ENCODE measurements at places on chromosomes 12 and 14.

DNA sequence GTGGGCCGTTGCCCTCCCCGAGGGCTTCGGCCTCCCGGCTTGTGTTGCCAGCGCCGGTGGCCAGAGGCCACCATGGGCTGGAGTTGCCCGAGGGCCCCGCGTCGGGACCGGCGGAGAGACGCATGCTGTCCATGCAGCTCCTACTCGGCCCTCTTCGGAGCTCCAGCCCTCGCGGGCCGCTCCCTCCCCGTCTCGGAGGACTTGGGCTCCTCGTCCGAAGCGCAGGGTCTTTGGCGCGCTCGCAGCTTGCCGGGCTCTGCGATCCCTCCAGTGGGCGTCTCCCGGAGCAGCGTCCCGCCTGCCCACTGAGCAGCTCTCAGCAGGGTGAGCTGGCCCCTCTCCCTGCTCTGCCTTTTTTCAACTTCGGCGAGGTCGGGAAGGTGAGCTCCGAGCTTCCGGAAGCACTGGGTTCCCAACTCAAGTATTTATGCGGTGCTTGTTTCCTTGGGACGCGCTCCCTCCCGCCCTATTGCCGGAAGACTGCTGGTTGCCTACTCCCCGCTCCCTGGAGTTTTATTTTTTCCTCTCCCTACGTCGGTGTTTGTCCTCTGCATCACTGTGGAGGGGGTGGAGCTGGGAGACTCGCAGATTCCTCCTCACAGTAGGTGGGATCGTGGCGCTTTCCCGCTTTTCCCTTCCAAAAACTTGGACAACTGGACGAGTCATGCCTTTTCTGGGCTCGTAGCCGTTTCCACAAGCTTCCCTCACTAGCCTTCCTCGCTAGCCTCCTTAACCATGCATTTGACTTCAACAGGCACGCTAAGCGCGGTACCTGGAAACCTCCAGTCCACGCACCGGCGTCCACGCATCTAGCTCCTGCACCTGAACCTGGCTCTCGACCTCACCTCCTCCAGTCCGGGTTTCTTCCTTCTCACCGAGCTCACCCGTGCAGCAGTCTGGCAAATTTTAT is at the start of gene AVPR1A:
Gene AVPR1A, minus strand, starts transcription at position 489 of the 910 bp plus-strand sequence. Its CDS starts 365 bp downstream, at position 124.
- no peak for DNase-seq

GRCh38 chr12:107378609-107379008 is 285.3 kb upstream of the CRY1 start:
- no peak for DNase-seq

DNA sequence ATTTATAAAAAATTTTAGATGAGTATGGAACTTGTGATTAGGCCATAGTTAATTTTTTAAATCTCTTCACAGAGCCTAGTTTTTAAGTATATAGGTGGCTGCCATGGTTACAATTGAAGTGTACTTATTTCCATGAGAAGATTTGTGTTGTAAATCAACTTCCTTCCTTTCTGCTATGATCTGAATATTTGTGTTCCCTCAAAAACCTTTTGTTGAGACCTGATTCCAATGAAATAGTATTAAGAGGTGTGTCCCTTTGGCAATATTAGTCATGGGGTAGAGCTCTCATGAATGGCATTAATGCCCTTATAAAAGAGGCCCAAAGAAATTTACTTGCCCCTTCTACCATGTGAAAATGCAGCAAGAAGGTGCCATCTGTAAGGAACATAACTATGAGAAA is 28.8 kb downstream of the ETNK1 start:
- no peak for DNase-seq

- no peak for DNase-seq
Measured at GRCh38 chr14:99660794-99661193, 15.9 kb downstream of the HHIPL1 start.

GRCh38 chr14:75430116-75430515 is 2.3 kb downstream of the JDP2 start:
- DNase-seq, result no peak

- DNase-seq, result no peak
Measured at GRCh38 chr12:67559751-67560150, 88.8 kb upstream of the DYRK2 start.

DNA sequence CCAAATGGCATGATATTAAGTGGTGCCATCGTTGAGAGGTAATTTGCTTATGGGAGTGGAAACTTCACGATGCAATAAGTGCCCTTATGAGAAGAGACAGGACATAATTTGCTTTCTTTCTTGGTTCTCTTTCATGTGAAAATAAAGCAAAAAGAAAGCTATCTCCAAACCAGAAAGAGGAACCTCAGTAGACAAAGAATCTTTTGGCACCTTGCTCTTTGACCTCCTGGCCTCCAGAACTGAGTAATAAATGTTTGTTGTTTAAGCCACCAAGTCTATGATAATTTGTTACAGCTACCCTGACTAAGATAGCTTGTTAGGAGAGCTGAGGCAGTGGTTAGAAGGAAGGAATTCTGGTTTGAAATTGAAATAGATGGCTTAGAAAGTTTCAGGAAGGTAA is 39.6 kb downstream of the CCER1 start:
- no peak for DNase-seq

DNA sequence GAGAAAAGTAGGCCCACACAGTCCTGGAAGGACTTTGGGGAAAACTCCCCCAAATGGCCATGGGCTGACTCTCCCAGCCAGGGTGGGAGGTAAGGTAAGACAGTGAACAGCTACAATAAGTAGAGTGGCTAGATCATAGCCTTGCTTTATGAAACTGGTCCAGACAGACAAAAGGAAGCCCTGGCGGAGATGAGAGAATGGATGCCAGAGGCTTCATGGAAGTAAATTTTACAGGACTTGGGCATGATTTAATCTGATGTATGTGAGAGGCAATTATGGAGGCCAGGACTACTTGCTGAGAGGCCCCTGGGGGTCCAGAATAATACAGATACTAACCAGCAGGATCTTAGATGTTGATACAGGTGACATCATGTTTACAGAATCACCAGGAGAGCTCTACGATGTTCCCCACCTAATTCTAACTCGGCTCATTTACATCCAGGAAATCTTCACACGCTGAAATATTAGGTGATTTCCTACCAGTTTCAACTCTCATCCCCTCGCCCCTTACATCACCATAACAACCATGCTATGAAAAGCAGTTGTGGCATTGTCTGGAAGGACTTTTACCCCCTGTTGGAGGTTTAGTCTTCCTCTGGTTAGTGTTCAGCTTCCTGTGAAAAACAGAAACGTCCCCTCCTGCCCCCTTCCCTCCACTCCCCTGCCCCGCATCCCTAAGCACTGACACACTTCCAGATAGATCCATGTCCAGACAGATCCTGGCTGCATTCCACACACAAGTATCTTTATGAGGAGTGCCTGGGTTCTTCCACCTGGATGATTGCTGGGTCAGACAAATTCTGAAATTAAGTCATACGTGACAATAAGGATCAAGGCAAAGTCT is 39.5 kb upstream of the NT5DC3 start:
- no peak for DNase-seq

DNA sequence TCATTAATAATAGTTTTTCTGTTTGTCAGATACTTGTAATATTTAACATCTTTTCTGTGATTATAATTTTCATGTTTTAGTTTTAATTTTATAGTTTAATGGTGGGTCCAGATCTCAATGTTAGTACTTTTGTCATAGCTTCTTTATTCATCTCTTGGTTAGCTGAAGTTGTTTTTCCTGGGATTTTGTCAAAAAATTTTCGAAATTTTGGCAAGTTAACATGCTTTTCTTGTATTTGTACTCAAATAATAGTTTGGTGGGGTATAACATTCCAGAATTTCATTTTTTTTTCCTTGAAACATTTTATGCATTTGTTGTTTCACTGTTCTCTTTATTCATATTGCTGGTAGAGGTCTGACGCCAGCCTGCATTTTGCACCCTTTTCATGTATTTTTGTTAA is 45.5 kb downstream of the KTN1 start:
- no peak for DNase-seq

DNA sequence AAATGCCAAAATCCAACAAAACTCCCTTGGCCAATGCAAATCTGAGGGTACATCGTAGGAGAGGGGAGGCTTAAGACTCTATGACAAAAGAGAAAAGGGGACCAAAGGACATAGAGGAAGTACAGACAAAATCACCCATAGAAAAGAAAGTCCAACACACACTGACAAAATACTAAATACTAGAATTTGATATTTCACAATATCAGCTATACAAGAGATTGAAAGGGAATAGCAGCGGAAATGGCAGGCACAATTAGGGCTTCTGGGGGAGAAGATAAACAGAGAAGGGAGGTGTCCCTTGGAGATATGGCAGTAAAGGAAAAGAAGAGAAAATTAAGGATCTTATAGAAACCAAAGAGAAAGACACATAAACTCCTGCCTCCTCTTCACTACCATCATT is 29.0 kb downstream of the ATP2B1 start:
- DNase-seq, result no peak

DNA sequence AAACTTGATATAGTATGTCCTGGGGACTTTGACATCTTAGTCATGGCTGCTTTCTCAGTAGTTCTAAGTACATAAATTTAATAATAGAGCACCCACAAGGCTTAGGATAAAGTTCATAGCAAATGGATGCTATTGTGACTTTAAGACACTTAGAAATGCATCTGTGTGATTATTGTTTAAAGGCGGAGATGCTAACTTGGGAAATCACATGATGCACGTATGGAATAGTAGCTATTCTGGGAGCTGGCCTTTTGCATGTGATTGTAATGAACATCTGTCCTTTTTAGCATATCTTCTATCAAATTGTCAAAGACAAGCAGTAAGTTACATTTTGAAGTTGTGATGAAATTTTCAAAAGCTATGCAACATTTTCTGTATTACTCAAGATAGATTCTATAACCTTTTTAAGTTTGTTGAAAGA is 46.7 kb upstream of the ATP2A2 start:
- no peak for DNase-seq

DNA sequence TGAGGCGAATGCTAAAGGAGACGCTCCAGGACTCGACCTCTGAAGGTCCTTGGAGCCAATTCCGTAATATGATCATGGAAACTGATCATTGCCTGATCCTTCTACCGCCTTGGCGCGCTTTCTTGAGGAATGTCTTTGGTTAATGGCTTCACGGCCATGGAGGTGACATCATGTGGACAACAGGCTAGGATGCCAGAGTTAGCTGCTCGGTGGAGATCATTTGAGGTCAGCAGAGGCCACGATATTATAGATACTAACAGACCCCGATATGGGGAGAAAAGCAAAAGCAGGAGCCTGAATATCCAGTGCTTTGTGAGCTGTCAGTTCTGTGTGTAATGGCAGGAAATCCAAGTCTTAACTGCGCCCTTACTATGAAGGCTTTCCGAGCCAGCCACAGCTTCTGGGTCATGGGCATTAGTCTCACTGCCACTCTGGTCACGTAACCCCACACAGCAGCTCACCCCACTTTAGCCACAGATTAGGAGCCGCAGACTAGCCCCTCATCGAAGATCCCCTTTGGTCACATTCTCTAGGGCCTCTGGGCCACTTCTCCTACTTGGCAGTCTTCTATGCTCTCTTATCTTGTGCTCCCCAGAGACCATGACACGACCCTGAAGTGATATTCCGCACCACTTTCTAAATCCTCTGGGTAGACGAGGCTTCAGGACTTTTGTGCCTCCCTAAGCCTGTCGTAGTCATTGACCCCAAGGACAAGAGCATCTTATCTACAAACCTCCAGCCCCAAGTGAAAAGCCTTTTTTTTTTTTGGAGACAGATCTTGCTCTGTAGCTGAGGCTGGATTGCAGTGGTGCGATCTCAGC is 724 bp upstream of the CS start:
- no peak for DNase-seq

DNA sequence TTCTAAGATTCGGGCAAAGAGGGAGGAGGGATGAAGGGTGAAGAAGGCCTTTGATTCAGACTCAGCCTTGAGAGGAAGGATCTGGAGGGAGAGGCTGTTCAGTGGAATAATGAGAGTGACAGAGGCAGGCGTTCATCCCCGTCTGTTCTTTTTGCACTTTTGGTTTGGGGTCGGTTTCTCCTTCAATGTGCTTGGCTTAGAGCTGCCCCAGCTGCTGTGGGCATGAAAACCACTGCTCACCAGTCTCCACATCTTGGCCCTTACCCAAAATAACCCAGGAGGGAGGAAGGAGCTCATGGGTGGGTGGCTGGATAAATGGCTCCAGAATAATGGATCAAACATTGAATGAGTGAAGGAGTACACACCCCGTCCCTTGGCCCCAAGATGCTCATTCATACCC is 261.7 kb upstream of the FKBP4 start:
- no peak for DNase-seq

DNA sequence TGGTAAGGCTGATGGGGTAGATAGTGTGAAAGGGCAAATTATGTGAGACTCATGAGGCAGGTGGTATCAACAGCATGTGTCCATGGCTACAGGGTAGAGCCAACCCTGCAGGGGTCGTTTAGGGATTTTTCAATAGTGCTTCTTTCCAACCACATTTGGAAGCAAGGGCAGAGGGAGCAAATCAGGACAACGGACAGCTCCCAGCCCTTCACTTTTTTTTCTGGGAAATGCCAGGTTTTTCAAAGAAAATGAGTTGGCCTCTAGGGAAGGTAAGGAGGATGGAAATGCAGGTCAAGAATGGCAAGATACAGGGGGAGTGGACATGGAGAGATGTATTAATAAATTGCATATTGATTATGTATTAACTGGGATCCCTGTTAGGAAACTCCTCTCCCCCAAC is 4.9 kb upstream of the CMA1 start:
- no peak for DNase-seq

GRCh38 chr14:76439237-76439775 is 63.4 kb downstream of the ESRRB start:
- no peak for DNase-seq
